Stimulated activated CD4-positive, alpha-beta T cell treated with anti-CD3 and anti-CD28 coated beads, Interleukin-2, amount 100 ng/mL, for 48 hours (primary cell): ENCODE measurements at places on chromosomes 5 and 9.

DNA sequence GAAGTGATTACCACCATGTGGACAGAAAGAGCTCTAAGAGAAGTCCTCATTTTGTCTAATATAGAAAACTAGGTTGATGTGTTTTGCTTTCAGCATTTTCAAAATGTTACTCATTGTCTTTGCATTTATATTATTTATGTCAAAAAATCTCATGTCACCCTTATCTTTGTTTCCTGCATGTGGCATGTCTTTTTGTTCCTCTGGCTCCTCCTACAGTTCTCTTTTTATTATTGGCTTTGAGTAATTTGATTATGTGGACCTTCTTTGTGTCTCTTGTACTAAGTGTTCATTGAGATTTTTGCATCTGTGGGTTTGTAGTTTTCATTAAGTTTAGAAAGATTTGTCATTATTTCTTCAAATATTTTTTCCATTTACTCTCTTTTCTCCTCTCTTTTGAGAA is 58.8 kb downstream of the GNG10 start:
- DNase-seq = no peak

- DNase-seq = peak; percentile 43
Observed at GRCh38 chr5:90264689-90265544, 144.6 kb downstream of the CETN3 start.

GRCh38 chr5:106288979-106289378 is 1381.8 kb downstream of the EFNA5 start:
- DNase-seq = no peak

- no peak for DNase-seq
Observed at GRCh38 chr9:111020594-111020993, 17.7 kb downstream of the LPAR1 start.

DNA sequence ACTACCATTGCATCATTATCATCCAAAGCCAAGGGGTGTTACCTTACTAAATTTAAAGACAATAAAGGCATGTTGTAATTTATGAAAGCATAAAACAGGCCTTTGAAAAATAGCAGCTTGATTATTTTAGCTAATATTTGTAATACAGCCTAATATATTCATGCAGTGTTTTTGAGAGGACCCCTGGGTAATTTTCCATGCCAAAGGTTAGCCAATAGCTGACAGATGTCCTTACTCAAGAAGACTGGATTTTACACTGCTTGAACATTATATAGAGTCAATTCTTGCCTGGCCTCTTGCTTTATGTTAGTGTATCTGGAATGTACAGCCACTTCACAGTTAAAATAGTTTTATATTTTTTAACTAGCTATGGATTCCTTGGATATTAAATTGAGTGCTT is 337.8 kb upstream of the PAPPA start:
- no peak for DNase-seq

DNA sequence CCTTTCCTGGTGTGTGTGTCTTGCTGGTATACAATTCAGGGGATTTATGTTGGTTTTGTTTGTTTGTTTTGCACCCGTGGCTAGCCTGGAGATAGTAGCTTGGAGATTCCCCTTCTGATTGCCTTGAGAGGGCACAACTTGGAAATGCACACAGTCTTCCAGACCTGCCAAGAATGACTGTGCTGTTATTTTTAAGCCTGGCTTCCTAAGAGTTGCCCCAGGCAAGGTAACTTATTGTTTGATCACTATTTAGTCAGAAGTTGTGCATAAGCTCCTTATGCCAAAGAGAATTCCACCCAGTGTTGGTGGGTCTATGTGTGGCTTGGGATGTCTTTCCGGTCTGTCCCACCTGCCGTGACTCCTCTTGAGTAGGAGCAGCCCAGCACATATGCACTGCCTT is 421.9 kb upstream of the KCNN2 start:
- DNase-seq = no peak

- DNase-seq = no peak
Observed at GRCh38 chr5:176533894-176534611, 3.1 kb downstream of the RNF44 start.

- no peak for DNase-seq
Observed at GRCh38 chr5:67221487-67222242, 25.1 kb upstream of the CD180 start.

DNA sequence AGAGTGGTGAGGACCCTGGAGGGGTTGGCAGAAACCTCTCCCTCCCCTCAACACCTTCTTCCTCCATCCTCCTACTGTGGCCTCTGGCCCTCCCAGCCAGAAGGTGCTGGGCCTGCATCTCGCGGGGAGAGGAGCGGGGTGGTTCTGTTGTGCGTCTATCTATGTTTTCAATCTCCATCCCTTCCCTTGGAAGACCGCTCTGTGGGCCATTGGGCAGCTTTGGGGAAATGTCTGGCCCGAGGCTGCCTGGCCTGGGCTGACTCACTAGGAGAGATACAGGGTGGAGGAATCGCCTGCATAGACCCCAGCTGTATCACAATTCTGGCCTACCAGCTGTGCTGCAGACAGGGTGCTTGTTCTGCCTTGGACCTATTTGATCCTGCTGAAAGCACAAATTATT is 48.4 kb upstream of the DAB2IP start:
- no peak for DNase-seq

DNA sequence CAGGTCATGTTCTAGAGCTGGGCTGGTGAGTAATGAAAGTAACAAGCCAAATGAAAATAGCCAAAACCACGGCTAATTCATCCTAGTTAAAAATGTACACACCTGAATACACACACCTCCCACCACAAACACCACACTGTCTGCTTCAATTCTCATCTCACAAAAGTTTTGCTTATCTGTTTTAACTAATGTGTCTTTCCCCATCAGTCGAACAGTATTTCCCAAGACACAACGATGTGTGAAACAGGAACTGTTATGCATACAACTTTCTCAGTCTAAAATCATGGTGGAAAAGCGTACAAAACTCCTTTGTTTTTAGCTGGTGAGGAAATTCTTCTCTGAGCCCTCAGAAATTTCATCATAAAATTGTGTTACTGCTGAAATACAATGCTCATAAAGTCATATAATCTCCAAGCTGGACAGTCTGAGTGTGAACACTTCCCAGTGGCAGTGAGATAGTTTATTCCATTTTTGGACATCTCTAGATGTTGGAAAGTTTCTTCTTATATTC is 242.4 kb downstream of the EFNA5 start:
- no peak for DNase-seq

GRCh38 chr5:176734756-176735342 is 75.5 kb upstream of the UNC5A start:
- no peak for DNase-seq

DNA sequence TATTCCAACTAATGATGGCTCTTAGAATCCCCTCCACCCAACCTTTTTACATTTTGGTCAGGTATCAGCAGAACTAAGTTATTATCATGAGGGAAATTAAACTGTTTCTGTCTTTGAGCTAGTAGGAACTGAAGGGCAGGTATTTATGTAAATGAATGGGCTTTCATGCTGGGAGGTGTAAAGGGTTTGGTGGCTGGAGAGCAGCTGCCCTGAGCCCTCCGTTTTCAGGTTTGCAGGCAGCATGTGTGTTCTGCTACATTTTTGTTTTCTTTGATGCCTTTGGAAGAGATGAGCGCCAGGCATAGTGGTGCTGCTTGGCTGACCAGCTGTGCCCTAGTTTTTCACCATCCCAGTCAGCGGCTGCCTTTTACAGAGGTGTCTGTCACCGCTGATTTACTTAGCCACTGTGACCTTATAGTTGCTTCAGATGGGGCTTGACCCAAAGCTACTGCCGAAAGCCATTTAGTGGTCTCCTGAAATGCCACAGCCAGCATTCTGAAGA is 231.9 kb downstream of the MAST4 start:
- no peak for DNase-seq

GRCh38 chr5:173705512-173706044 is 89.1 kb upstream of the BOD1 start:
- DNase-seq = no peak

- DNase-seq = no peak
Observed at GRCh38 chr5:112978836-112979235, 2.2 kb downstream of the DCP2 start.

DNA sequence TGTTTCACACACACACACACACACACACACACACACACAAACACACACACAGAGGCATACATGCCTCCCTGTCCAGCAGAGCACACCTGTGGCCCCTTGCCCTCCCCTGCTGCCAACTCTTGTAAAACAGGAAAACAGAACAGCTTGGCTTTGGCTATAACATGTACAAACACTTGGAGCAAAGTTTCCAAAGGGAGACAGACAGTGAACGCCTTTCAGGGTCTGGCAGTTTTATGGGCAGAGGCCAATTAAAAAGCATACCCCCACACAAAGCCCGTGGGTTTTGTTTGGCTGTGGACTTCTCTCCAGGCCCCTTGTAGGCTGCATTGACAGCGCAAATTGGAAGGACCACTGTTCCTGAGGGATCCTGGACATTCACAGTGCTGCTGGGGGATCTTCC is 265.6 kb downstream of the PAPPA start:
- DNase-seq = no peak

DNA sequence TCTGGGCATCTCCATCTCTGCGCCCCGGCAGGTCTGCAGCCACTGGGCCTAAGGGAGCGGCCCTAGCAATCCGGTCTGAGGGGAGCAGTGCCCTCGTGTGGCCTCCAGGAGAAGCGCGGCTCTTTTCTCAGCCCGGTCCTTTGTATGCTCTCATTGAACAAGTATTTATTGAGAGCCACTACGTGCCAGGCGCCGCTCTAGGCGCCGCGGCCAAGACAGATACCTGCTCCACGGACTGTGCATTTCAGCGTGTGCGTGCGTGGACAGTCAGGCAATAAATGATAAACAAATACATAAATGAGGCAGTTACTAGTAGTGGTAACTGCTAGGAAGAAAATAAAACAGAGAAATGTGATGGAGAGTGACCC is 2.3 kb upstream of the SLC4A9 start:
- peak; percentile 69 for DNase-seq

DNA sequence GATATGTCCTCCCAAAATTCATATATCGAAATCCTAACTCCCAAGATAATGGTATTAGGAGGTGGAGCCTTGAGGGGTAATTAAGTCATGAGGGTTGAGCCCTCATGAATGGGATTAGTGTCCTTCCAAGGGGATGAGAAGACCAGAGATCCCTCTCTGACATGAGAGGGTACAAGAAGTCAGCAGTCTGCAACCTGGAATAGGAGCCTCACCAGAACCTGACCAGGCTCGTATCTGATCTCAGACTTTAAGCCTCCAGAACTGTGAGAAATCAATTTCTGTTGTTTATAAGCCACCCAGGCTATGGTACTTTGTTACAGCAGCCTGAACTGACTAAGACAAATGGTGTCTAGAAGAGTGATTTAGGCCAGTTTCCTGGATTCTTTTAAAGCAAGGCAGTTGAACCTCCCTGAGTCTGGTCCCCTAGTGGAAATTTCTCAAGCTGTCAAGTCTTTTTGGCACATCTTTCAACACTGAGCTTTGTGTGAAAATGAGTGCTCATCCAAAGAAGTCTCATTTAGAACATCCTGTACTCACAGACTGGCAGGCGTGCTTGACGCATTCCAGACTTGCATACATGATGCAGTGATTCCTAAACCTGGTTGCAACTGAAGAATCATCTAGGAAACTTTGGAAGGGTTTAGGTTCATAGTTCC is 254.8 kb upstream of the PPP1R2B start:
- DNase-seq = no peak

- DNase-seq = no peak
Observed at GRCh38 chr5:108144332-108144731, 237.6 kb downstream of the FBXL17 start.

GRCh38 chr9:131997779-131998178 is 81.9 kb downstream of the MED27 start:
- DNase-seq = no peak

- no peak for DNase-seq
Observed at GRCh38 chr5:146400201-146400600, 46.9 kb upstream of the TCERG1 start.

DNA sequence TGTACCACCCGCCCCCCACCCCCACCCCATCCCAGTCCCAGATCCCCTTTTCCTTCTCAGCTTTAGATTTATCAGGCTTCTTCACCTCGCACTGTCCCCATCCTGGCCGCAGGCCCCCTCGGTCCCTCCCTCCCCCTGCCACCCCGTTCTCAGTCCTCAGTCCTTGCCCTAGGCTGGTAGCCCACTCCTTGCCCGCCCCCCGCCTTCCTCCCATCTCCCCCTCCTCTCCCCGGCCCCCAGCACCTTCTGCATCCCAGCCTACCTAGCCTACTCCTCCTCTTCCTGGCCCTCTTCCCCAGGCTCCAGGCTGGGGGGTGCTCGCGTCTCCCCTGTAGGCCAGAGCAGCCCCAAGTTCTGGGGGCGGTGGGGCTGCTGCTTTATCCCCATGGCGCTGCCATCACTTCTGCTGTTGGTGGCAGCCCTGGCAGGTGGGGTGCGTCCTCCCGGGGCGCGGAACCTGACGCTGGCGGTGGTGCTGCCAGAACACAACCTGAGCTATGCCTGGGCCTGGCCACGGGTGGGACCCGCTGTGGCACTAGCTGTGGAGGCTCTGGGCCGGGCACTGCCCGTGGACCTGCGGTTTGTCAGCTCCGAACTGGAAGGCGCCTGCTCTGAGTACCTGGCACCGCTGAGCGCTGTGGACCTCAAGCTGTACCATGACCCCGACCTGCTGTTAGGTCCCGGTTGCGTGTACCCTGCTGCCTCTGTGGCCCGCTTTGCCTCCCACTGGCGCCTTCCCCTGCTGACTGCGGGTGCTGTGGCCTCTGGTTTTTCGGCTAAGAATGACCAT is 828 bp downstream of the NPR2 start:
- DNase-seq = no peak

- no peak for DNase-seq
Observed at GRCh38 chr5:125198270-125198974, 452.0 kb upstream of the ZNF608 start.

DNA sequence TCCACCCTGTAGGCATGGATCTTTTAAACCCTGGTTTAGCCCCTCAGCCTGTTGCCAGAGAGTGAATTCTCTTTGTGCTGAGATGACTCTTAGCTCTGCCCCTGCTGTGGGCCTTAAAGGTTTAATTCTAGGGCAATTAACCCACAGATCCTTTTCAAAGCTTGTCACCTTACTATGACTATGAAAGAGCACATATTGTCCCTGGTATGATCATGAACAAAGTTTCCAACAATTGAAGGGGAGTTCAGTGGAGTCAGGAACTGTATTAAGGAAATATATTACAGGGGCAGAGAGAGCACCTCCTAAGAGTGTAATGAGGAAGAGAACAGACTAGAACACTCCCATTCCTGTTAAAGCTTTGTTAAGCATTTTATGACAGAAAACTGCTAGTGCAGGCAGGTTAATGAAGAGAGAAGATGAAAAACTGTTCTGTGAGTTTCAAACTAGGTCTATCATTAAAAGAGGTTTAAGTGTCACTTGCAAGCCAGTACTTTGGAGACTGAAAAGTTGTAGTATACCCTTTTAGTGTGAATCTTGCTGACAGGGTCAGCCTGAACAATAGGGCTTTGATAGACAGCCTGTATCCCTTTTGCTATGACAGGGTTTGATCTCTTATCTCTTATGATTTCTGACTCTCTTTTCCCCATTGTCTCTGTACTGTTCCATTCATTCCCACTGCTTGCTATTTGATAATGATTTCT is 104.2 kb upstream of the ELL2 start:
- no peak for DNase-seq

DNA sequence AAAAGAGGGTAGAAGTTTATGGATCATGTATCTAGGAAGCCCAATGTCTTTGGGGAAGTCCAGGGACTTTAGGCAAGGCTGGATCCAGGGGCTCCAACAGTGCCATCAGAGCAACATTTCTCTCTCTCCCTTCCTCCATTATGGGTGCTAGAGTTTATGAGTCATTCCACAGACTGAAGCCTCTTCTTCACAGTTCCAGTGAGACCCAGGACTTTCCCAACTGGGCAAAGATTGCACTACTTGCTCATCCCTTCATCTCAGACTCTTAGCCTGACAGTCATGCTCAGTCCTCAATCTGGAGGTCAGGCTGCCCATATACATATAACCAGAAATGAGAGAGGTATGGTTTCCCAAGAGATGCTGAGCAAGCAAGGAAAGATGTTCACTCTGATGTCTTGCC is 110.7 kb downstream of the FEM1C start:
- no peak for DNase-seq

- no peak for DNase-seq
Observed at GRCh38 chr5:131193106-131193505, 22.4 kb downstream of the LYRM7 start.
